ENCODE measurements at places on chromosomes 16 and 17.

GRCh38 chr17:50871898-50872297 is 5.7 kb upstream of the TOB1 start:
- DNase-seq = no peak

DNA sequence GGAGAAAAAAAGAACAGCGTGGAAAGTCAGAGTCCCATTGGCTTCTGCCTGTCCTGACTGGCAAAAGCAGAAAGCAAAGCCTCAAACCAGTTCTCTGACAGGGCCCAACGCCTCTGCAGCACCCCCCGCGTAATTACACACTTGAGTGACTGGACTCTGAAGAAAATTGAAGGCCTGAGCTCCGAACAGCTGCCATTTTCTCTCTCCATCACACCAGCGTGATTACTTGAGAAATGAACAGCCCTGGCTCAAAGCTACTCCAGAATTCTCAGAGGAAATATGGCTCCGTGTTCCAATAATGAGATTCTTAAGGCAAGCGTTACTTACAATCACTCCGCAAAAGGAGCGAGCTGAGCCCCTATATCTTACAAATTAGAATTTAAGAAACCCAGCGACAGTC is 142.7 kb upstream of the C17orf78 start:
- DNase-seq = no peak

DNA sequence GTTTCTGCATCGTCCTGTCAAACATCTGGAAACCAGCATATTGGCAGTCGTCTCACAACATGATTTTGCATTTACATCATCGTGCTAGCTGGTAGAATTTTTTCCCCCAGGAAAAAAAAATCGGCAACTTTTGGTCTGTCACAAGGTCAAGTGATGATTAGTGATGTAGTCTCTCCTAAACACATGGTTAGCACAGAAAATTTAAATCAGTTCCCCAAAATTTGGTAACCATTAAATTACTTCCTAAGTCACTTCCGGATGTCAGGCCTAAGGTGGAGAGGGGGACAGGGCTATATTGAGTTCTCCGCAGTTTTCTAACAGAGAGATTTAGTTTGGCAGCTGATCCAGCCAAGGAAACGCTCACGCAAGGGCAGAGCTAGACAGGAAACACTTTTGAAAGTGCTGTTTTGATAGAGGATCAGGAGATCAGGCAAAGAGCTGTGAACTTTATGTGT is 271.0 kb upstream of the TBX2 start:
- no peak for DNase-seq

- DNase-seq = no peak
These were observed 7.5 kb upstream of the CSNK2A2 start for GRCh38 chr16:58205276-58206036.

GRCh38 chr17:9116311-9116835 is 95.1 kb downstream of the NTN1 start:
- DNase-seq = no peak

- no peak for DNase-seq
These were observed 254.2 kb downstream of the ZFHX3 start for GRCh38 chr16:72793716-72794115.

- peak; percentile 60 for DNase-seq
These were observed 4.8 kb downstream of the CDK5R1 start for GRCh38 chr17:32491371-32492263.

- DNase-seq = no peak
These were observed 20.5 kb upstream of the ITGA3 start for GRCh38 chr17:50035421-50035879.

DNA sequence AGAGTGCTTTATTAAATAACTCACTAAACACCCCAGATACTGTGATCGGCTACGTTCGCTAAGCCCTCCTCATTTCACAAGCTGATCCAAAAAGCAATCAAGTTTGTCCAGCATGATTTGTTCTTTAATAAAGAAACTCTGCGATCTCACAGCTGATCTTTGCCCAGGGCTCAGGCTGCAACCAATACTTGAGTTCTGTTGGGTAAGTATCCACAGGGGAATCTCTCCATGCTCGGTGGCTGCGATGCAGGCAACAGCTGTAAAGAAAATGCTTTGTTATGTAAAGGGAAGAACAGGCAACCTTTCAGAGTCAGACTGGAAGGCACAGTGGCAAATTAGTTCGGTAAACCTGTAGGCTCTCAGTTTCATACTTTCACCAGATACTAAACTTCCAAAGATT is 67.5 kb downstream of the SHISA6 start:
- no peak for DNase-seq

GRCh38 chr17:32931686-32932085 is 3.7 kb downstream of the TMEM98 start:
- no peak for DNase-seq

- no peak for DNase-seq
These were observed 74.7 kb downstream of the CHD9 start for GRCh38 chr16:53129281-53130158.

DNA sequence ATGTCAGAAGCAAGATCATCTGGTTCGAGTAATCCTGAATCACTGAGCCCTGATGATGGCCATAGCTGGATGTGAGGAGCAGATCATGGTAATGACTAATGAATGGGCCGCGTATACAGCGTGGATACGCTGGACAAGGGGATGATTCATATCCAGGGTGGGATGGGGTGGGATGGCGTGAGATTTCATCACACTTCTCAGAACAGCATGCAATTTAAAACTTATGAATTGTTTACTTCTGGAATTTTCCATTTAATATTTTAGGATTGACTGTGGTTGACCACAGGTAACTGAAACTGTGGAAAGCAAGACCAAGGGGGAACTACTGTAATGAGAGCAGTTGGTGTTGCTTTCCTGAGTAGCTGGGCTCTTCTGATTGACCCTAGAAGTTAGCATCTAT is 225.5 kb downstream of the STX8 start:
- DNase-seq = no peak
